ENCODE measurements at places on chromosomes 11 and 22. TPM values are rescaled to one million over a fixed set of nuclear protein-coding genes. Genes with fewer than 3 reads are reported as not detected.

KDM4D gene
- 0.66 TPM for total RNA-seq

C11orf86 gene
- total RNA-seq: not detected

- no peak for DNase-seq
Measured at GRCh38 chr11:37110385-37110784, 512.3 kb upstream of the RAG2 start.

- DNase-seq: no peak
Measured at GRCh38 chr11:100821198-100821597, 134.1 kb downstream of the ARHGAP42 start.

DNA sequence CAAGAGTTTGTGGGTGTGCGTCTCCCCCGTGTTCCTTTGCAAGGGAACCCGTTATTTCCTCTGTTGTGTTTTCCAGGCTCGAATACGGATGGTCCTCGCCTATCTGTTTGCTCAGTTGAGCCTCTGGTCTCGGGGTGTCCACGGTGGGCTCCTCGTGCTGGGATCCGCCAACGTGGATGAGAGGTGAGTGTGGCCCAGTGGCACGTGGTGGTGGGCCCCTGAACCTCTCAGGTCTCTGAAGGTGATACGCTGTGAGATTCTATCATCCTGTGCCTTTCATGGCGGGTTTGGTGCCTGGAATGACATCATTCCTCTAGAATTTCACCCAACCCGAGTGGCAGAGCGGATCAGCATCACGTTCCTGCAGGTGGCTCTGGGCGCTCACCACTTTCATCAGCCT lies 32.5 kb downstream of the NADSYN1 start:
- DNase-seq: no peak

MYRF gene
- 320 TPM for total RNA-seq

- no peak for DNase-seq
Measured at GRCh38 chr11:133579165-133580031, 47.1 kb upstream of the OPCML start.

DNA sequence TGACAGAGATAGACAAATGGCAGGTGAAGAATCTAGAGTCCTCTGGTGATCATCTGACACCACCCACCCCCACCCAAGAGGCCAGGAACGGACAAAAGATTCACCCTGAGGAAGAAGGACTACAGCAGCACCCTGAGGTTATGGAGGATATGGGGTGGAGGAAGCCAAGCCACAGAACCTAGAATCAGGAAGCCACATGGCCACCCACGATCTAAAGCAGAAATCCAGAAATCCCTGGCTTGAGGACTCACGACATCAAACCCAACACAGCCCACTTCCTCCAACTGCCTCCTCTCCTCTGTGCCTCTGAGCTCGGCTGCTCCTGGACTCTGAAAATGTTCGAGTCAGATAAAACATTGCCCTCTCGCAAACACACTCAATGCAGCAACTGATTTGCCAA lies 364.3 kb downstream of the SHANK2 start:
- DNase-seq: no peak

DNA sequence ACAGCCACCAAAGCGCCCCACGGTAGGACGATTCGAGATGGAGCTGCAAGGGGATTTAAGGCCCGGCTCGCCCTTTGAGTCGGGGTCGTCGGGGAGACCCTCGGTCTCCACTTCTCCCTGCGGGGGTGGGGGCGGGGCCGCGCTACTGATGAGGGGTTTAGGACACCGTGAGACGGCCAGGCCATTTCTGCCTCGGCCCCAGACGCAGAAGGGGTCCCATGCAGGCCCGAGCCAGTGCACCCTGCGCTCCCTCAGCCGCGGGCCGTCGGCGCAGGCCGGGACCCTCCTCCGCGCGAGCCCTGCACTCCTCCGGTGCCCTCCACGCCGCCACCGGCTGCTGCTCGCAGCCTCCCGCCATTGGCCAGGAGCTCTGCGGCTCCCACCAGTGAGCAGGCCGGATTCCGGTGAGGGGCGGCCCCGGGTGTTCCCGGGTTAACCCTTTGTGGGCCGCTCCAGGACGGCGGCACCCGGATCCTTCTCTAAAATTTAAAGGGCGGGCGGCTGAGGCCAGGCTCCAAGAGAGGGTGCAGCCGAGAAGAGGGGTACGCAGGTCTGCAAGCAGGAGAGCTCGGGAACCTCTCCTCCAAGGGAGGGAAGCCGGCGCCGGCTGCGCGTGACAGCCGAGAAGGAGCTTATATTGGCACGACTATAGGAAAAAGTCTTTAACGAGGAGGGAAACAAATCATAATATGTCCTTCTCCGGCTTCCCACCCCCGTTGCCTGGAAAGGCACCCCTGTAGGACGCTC lies 18.0 kb downstream of the CREB3L1 start:
- no peak for DNase-seq

TMEM126A gene
- total RNA-seq: 18.3 TPM

DNA sequence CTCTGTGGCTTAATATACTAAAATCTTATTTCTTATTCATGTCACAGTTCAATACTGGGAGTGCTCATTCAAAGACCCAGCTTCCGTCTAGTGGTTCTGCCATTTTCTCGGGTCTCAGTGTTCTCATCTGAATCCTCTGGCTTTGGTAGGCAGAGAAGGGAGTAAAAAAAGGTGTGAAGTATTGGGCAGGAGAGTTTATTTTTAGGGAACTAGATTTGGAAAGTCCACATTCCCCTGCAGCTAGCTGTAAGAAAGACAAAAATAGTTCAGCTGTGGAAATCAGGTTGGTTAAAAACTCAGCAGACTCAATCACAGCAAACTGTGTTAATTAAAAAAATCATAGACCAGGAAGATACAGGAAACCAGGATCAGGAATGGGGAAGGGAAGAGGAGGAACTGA lies 4.1 kb upstream of the LYVE1 start:
- no peak for DNase-seq
